T-helper 17 cell (primary cell): ENCODE measurements at places on chromosomes 1 and 21. TPM values are rescaled to one million over a fixed set of nuclear protein-coding genes. Genes with fewer than 3 reads are reported as not detected.

GRCh38 chr1:83033682-83034081 lies 965.2 kb downstream of the TTLL7 start:
- DNase-seq = no peak

GRCh38 chr1:88552226-88552625 lies 131.8 kb upstream of the PKN2 start:
- no peak for DNase-seq

DNA sequence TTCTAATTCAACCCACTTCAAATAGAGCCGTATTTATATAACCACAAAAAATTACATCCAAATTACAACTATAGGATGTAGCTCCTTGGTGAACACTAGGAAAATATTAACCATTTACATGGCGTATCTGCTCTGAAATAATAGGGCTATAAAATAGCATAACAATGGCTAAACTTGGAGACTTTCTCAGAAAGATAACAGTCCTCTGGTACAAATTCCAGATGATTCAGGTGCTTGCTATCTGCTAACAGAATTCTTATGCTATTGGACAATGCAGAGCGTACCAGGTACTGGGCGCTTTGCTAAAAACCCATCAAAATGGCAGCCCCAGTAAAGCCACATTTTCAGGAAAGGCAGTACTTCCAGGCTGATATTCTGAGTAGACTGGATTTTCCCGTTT lies 209.7 kb upstream of the C8B start:
- DNase-seq = no peak

DNA sequence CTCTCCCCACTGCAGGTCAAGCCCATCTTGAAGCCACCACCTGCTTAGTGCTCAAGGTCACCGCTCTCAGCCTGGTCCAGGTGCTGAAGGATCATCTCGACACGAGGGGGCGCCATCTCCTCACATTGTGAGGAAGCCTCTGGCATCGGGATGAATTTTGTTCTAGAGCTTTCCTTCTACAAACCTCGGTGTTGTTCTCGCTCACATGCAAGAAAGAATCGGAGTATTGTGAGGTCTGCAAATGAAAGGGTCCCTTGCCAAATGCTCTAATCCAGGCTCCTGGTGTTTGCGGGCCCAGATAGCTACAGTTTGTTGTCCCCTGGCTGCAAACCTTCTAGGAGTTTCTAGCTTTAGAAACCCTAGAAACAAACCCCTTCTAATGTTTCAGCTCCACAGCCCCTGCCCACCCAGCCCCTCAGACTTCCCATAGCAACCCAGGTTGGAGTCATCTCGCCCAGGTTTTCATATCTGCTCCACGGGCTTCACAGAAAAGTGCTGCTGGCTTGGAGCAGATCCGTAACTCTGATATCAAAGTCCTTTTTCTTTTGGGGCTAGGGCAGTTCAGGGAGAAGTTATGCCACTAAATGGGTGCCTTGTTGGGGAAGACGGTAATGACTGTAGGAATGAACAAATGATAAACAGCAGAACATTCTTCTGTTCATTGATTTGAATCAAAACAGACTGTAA lies 8.6 kb upstream of the ATP5PO start:
- peak; percentile 74 for DNase-seq

DNA sequence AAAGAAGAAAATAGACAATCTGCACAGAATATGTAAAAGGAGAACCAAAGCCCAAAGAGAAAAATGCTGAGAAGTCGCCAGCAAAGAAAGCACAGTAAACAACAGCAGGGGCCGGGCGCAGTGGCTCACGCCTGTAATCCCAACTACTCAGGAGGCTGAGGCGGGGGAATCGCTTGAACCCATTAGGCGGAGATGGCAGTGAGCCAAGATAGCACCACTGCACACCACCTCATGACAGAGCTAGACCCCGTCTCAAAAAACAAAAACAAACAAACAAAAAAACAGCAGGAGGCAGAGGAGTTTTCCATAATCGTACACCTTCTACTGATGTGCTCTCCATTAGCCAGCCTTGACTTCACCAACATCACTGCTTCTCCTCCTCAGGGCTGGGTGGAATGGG lies 153.2 kb downstream of the LYPLAL1 start:
- DNase-seq = no peak

DNA sequence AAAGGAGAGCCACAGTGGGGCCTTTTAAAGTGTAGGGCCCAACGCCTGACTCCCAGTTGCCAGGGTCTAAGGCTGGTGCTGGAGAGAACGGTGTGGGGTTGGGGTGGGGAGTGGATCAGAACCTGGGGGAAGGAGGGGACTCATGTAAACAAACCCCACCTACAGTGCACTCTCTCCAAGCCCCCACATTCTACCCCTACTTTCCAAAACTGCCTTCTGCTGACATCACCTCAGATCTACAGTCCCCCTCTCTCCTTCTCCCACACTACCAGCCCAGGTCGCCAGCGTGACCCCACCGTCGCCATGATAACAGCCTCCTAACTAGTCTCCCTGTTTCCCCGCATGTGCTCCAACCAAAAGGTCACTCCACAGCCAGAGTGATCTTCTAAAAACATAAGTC lies 26.6 kb downstream of the TNNT2 start:
- no peak for DNase-seq

DNA sequence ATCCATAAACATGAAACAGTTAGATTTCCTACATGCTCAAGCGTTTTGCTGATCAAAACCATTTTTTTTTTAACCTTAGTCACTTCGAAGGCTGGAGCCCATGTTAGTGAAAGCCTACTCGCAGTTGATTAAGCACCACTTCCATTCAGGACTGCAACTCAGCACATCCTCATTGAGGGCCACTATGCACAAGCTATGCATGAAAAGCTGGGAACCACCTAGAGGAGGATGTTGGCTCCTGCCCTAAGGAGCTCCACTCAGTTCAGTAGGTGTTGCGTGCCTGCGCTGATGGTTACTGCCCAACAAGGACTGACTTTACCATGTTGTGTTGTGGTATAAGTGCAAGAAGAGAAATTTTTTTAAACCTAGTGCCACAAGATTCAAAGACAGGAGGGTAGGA lies 181.4 kb upstream of the L1TD1 start:
- DNase-seq = no peak

GRCh38 chr1:159000625-159001024 lies 9.1 kb upstream of the IFI16 start:
- DNase-seq = no peak

The OR2AK2 gene
- 0.37 TPM for total RNA-seq

The GBP7 gene
- not detected for total RNA-seq

The IGSF9 gene
- 0.07 TPM for total RNA-seq
